Choroid plexus epithelial cell (primary cell): ENCODE measurements at places on chromosomes 13 and 19.

DNA sequence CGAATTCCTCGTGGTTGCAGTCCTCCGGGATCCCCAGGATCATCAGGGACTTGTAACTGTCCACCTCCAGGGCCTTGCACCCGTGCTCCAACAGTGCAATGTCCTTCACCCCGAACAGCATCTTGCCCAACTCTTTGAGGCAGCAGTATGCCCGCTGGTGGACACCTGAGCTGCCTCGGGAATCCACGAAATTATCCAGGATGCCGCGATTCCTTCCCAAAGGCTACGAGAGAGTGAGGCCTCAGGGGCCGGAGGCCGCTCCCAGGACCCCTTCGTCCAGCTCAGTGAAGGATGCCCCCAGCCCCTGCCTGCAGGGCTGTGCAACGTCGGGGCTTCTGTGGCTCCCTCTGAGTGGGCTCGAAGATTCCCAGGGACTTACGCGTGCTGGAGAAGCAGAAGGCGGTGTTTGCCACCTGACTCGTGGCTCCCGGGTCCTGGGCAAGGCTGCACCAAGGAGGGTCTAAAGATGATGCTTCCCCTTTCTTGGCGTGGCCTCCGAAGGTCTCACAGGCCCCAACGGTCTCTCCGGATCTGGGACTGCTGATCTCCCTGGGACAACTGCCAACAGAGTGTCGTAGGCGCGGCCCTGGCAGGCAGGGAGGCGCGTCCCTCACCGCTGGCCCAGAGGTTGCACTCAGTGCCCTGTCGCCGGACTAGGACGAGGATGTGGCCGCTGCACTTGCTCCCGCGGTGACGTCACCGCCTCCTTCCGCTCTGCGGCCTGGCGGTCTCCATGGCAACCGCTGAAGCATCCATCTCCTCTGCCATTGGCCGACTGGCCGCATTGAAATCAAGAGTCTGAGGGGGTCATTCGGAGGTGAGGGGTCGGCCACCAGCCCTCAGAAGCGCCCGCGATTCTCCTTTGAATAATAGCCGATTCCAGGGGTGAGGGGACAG lies at the start of gene PNMA8C:
TSS of gene PNMA8C (minus strand) at position 698 of the 897 bp plus-strand sequence. CDS start at position 121, 577 bp downstream.
- peak; percentile 59 for DNase-seq

GRCh38 chr19:7550987-7551761 lies 15.7 kb downstream of the PNPLA6 start:
- DNase-seq, result peak; percentile 85

DNA sequence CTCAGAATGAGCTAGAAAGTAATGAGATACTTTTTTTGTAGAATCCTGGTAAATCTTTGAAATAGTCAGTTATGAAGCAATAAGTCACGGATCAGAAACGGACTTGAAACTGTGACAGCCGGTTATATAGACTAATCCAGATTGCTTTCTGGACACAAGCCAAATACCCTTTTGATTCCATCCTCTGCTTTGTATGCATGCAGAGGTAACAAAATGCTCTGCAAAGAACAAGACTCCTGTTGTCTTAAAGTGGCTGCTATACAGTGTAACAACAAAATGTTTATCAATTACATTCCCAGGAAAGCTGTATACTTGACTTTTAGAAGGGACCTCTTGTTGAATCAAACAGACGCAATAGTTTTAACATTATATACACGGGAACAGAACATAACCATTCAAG lies 66.5 kb upstream of the STARD13 start:
- no peak for DNase-seq

DNA sequence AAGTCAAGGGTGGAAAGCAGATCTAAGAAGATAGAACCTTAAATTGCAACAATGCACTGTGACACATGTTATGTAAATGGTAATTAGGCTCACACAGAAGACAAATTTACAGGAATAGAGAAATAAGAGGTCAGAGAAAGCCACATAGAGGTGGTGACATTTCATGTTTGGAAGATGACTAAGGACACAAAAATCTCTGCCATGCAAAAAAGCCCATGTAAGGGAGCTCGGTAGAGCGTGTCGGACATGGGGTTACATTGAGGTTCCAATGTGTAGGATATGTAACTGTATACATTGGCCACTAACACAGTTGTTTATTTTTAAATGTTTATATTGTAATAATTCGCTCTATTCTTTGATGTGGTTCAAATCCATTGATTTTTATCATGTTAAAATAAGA lies 33.7 kb downstream of the SUGT1 start:
- DNase-seq, result peak; percentile 57

- DNase-seq, result peak; percentile 96
Measured at GRCh38 chr13:44436589-44437337, 63.1 kb downstream of the SERP2 start.

DNA sequence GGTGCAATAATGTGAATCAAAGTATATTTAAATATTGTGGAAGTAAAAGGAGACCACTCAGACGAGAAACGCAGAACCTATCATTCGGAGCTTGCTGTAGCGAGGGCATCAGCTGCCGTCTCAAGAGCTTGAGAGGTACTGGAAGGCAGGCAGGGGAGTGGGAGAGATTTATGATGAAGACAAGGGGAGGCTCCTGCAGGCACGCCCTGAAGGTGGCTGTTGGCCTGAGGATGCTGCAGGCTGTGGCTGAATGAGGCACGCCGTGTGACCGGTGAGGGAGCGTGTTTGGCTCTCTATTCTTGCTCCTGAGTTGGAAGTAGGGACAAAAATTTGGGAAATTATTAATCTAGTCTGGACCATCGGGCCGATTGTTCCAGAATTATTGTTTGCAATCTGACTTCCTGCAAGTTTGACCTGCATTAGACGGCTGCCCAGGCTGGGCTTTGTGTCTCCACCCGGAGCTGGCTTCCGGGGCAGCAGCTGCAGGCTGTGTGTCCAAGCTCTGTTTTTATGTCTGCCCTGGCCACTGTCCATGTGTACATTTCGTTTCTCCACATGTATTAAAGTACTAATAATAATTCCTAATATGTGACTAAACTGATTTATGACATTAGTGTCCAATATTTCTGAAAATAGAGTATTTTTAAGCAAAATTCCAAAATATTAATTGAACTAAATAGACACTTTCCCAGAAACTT lies 91.1 kb upstream of the ANKRD10 start:
- DNase-seq, result peak; percentile 67

- no peak for DNase-seq
Measured at GRCh38 chr19:27758626-27759505, 1454.1 kb downstream of the UQCRFS1 start.

DNA sequence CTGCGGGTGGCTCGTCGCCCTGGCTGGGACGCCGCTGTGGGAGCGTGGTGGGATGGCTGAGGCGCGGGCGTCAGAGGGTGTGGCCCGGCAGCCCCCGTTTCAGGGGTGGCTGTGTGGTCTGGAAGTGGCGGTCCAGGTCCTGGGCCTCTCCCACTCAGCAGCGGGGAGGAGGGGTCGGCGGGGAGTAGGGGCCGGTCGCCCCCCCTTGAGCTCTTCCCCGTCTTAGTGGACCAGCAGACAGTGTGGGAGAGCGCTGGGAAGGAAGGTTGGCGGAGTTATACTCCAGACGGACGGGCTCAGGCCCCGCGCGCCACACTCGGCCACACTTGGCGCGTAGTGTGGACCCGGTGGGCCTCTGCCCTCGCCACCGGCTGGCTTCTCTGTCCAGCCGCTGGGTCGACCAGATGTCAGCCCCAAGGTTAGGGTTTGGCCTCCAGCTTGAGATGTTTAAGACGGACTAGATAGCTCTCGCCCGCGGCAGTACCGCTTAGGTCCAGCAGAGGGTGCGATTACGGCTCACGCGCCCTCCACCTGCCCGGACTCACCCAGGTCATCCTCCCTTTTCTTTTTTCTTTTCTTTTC lies 21.7 kb upstream of the ZNF429 start:
- DNase-seq, result peak; percentile 3

GRCh38 chr19:15107061-15108010 lies at the start of gene SYDE1:
SYDE1 (plus strand) TSS chr19:15107401; CDS start chr19:15107434, 33 bp downstream.
- DNase-seq, result peak; percentile 57

GRCh38 chr19:10018263-10018662 lies 5.0 kb downstream of the RDH8 start:
- no peak for DNase-seq

DNA sequence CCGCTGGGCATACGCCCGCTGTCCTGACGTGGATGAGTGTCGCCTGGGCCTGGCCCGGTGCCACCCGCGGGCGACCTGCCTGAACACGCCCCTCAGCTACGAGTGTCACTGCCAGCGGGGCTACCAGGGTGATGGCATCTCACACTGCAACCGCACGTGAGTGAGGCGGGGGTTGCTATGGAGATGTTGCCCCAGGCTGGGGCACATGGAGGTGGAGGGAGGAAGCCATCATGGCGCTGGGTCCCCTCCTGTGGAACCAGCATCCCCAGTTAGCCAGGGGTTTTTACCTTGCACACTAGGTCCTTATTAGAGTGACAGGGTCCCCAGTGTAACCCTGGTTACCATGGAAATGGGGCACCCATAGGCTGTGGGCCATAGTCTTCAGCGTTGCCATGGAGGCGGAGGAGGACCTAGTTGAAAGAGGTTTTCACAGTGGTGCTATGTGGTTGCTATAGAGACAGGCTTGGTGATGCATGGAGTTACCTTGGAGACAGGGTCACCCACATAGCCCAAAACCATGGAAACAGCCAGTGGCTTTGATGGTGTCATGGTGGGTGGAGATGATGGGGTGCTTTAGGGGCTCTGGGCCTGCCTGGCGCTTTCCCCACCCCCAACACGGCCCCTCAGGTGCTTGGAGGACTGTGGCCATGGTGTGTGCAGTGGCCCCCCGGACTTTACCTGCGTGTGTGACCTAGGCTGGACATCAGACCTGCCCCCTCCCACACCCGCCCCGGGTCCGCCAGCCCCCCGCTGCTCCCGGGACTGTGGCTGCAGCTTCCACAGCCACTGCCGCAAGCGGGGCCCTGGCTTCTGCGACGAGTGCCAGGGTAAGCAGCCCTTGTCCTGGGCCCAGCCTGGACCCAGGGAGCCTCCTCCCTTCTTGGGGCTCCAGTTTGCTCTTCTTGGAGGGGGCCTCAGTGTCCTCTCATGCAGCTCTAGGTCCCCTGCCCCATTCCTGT lies 27.1 kb downstream of the MEGF8 start:
- DNase-seq, result peak; percentile 20

GRCh38 chr13:52022356-52022755 lies 2.1 kb upstream of the UTP14C start:
- DNase-seq, result no peak

- peak; percentile 48 for DNase-seq
Measured at GRCh38 chr19:7497292-7497691, 8.5 kb upstream of the PEX11G start.

GRCh38 chr13:113730831-113731191 lies 28.2 kb upstream of the TMEM255B start:
- DNase-seq, result no peak

DNA sequence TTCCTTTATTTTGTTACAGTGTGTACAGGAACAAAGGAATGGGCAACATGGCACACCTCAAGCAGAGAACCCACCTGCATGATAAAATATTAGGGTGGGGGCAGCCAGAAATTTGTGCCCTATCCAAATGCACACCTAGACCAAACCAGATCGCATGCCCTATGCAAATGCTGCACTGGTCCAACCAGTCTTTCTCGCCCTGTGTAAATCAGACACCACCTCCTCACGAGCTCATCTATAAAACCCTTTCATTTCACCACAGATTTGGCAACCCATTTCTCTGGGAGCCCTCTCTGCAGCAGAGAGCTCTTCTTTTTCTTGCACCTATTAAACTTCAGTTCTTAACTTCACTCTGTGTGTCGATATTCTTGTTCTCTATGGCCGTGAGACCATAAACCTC lies 1559.2 kb downstream of the SLITRK1 start:
- DNase-seq, result no peak

DNA sequence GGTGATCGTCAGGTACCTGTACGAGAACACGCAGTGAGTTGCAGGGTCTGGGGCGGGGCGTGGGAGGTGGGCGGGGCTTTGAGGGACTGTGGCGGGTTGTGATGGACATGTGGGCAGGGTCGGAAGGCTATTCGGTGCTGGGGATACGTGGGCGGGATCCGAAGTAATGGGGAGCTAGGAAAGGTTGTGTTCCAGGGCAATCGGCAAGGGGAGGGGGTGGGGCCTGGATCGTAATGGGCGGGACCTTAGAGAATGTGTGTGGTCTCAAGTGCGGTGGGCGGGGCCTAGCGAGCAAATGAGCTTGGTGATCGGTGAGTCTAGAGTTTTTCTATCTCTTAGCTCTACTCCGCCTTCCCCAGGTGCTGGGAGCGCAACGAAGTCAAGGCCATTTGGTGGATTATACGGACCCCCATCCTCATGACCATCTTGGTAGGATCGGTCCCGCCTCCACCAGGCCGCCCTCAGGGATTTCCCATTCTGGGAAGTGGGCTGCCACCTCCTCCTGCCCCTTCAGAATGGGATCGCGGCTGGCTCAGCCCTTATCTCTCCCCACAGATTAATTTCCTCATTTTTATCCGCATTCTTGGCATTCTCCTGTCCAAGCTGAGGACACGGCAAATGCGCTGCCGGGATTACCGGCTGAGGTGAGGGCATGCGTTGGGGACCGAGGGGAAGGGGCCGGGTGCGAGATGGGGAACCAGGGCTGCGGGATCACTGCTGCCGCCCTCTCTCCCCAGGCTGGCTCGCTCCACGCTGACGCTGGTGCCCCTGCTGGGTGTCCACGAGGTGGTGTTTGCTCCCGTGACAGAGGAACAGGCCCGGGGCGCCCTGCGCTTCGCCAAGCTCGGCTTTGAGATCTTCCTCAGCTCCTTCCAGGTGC lies 9.6 kb downstream of the GIPR start:
- DNase-seq, result peak; percentile 96

DNA sequence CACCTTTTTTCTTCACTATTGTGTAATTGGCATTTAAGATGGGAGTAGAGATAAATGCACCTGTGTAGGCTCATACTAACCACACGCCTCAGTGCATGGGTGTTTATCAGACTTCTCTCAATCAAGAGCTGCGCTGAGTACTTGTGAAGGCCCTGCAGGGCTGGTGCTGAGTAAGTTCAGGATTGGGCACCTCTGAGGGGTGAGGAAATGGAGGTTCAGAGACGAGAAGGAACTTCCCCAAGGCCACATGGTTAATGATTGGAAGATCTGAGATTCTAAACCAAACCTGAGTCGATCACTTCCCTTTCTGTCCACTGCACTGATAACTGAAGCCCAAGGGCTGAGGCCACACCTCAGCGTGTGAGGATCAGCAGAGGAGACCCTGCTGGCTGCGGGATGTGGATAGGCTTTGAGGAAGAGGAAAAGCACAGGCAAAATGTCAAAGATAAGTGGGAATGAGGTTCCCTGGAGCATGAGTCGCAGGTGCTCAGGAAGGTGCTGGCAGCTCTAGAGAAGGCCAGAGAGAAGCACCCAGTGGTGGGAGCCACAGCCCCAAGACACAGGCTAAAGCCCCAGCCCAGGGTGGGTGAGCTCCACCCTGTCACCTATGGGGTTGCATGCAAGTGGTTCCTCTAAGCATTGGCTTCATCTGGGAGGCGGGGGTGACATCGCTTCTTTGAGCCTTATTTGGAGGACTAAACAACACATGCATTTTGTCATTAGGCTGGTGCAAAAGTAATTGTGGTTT lies 32.3 kb upstream of the GJB6 start:
- DNase-seq, result no peak
